ENCODE measurements at places on chromosomes 5 and 9.
A peak's percentile ranks its signal among the peaks of the same experiment; 100 is the strongest.

DNA sequence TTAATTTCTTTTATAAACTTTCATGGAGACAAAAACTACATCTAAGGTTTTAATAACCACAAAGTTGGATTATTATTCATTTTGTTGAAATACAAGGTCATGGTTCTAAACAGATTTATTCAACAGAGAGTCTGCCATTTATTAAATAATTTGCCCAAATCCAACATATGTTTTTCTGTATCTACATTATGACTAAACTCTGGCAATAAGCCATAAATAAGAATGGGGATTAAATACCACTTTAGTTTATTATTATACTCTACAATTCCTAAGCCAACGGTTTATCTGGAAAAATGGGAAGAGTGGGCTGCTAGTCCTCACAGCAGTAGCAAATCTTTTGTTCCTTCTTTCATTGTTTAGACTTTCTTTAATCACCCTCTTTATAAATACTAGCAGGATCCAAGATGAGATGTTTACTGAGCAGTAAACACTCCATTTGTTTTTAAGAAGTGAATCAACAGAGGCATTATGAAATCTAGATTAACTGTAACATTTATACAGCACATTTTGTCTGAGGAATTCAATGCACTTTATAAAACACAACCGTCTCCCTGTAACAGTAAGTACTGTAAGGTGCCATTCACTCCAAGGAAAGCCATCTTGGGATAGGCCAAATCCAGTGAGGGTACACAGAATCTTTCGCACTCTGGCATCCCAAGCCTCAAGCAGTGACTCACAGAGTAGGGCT, 89.7 kb downstream of the DROSHA start:
- no peak for ATAC-seq

GRCh38 chr5:176810687-176811501, 535 bp downstream of the UNC5A start:
- no peak for ATAC-seq

DNA sequence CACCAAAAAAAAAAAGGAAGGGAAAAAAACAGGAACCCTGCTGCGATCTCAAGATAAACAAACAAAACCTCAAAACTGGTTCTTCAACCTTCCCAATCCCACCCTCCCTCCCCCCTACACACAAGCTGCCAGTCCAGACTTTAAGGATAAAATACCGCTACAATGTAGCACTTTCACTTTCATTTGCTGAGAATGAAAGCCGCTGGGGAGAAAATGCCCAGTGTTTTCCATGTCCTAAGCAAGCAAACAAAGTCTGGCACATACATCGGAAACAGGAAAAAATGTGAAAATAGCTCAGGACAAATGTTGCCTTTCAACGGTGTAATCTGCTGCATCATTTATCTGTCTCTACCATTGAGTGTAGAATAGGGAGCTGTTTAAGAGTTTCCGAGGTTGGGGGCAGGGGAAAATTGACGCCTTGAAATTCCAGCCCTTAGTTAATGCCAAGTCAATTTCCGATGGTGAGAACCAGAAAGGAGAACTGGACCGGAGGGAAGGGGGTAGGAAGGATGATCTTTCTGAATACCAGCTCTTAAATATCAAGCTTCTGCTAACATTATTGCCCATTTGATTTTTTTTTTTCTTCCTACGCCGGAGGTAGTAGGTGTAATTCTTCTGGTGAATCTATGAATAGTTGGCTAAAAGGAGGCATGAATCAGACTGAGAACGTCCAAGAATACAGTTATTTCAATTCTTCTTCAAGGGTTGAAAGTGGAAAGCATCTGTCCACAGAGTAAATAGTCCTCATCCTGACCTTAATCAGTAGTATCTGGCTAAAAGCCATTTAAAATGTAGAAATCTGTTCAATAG, 1.2 kb upstream of the ADAMTS6 start:
- ATAC-seq: no peak

GRCh38 chr5:180470361-180470760, 23.8 kb upstream of the CNOT6 start:
- ATAC-seq: no peak

GRCh38 chr9:114038724-114039313, 39.3 kb downstream of the AMBP start:
- ATAC-seq: no peak

DNA sequence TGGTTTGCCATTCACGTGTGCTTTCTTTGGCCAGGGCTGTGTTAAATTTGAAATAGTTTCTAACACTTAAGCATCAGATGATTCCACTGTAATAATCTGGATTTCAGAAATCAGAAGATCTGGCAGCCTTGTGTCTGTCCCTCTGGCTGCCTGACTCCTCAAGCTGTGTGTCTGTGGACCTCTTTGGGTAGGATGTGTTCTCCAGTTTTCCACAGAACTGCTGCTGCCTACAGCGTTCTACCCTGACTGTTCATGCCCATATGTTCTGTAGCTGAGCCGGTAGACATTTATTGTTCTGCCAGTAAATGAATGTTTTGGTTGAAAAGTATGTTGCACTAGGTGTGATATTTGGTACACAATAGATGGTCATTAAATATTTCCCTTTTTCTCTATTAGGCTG, 81.3 kb downstream of the SH3GL2 start:
- ATAC-seq: no peak

DNA sequence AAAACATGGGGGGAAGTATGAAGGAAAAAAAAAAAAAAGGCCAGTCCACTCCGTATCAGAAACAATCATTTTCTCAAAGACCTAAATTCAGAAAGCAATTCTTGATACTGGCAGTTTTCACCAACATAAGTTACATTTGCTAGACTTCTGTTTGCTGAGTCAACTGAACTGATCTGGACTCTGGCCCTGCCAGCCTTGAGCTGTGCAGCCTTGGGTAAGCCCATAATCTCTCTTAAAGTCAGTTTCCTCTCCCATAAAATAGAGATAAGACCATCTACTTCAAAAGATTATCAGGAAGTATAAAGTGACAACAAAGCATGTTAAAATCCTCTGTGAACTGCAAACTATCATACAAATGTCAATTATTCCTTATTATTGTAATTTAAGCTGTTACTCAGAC, 106.8 kb downstream of the MAPKAP1 start:
- no peak for ATAC-seq

DNA sequence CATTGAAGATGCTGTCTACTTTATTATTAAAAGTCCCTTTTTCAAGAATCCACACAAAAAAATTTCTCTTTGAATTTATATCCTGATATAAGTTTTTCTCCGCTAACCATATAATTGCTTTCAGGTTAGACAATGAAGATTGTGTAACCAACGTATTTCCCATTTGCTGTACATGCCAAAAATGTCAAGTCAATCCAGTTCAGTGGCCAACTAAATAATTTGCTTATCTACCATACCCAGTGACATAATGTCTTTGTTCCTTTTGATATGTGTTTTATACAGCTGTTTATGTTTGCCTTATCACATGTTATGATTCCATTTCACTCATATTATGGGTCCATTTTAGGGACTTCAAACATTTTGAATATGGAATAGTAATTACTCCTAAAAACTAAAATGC, 349.9 kb downstream of the EFNA5 start:
- no peak for ATAC-seq

- no peak for ATAC-seq
Observed at GRCh38 chr5:54669285-54669684, 151.7 kb downstream of the SNX18 start.

- ATAC-seq: no peak
Observed at GRCh38 chr9:73402081-73403028, 250.7 kb downstream of the ANXA1 start.

DNA sequence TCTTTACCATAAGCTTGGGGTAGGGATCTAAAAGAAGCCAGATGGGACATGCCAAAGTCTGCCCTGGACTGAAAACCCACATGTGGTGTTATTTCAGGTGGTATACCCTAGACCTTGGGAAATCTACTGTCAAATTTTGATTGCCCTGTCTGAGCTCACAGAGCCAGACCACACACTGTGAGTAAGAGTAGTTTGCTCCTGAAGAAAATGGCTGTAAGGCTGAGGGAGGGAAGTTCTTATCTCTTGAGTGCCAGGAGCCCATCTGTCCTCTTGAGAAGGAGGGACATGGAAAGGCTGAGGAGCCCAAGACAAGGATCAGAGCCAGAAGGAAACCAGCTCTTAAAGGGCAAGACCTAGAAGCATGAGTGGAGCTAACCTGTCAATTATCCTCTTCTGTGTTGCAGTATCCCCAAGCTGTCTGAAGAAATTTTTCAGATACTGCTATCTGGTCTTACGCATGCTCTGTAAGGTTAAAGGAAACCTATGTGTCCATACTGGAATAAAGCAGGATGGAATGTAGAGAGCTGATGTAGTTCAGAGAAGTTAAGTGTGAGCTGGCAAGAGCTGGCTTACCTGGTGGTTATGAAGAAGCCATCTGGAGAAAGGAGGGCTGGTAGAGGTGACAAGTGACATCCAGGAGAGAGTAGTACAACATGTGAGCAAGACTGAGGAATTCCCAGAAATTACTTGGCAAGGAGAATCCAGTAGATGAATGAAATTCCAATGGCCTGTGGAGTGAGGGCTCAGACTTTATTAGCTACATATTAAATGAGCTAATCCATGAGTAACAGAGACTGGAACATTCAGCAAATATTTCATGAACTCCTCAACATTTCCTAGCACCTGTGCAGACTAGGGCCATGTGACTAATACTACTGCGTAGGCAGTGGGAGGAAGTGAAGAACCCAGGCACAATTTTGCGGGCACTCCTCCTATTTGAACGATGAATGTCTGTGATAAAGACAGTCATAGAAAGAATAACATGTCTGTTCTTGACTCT, 389.1 kb upstream of the KIF2A start:
- no peak for ATAC-seq

GRCh38 chr5:177111720-177112394, 21.7 kb upstream of the NSD1 start:
- no peak for ATAC-seq

DNA sequence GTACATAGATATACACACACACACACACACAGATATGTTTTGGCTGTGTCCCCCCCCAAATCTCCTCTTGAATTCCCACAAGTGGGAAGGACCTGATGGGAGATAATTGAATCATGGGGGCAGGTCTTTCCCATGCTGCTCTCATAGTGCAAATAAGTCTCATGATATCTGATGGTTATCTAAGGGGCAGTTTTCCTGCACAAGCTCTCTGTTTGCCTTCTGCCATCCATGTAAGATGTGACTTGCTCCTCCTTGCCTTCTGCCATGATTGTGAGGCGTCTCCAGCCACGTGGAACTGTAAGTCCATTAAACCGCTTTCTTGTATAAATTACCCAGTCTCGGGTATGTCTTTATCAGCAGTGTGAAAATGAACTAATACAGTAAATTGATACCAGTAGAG, 15.9 kb upstream of the ALDOB start:
- no peak for ATAC-seq

GRCh38 chr5:139488260-139488659, 5.7 kb upstream of the STING1 start:
- peak; percentile 57 for ATAC-seq

- ATAC-seq: peak; percentile 91
Observed at GRCh38 chr9:1231998-1232919, 182.1 kb downstream of the DMRT2 start.

GRCh38 chr9:110978516-110978915, 59.8 kb downstream of the LPAR1 start:
- no peak for ATAC-seq

- ATAC-seq: no peak
Observed at GRCh38 chr5:411728-412127, 31.2 kb upstream of the EXOC3 start.

- ATAC-seq: no peak
Observed at GRCh38 chr5:33817301-33817700, 74.5 kb downstream of the ADAMTS12 start.

GRCh38 chr9:122134822-122135528, 24.6 kb downstream of the NDUFA8 start:
- ATAC-seq: no peak

DNA sequence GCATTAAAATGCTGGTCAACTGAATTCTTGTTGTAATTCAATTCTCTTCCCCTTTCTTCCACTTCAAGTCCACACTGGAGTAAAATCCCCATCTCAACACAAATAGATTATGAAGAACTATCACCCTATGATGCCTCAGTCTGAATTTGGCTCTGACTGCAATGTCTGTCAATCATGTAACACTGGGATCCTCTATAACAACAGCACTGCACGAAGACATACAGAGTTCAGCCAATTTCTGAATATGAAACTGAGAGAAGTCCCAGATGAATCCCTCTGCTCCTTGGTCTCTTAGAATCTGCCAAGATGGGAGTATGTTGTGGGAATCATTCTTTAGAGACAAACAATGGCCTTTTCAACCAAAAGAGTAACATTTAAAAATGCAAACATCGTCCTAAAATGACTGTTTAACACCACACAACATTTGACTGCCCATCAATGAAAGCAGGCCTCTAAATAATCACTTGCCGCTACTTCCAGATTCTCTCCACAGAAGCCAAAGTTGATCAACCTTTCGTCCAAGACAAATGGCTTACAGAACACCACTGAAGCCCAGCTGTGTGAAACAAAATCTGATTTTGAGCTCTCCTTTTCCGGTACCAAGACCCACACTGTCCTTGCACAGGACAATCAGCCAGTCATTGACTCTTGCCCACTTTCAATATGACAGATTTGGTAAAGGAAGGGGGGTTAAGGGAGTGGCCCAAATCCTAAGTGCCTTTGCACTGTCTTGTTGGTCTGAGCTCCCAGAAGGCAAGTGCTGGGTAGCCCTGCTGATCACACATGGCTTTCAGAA, 258.0 kb downstream of the EBF1 start:
- ATAC-seq: no peak

DNA sequence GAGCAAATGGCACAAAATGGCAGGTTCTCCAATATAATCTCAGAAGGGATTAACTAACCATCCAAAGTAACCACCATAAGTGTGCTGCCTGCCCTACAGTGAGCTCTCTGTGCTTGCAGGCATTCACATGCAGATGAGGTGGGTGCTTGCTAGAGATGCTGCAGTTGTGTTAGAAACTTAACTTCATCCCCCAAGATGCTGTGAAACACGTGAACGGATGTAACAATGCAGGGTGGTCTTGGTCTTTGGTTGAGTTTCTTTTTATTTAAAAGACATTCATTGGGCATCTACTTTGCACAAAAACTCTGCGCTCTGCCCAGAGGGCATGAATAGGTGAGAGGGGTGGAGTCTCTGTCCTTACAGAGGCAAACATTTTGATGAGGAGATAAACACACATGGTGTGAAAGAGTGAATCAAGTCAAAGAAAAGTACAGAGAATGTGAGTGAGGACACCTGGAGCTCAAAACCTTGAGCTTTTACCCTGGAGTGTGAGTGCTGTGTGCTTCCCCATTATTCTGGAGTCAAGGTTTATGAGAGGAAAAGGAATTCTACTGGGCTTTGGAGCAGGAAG, 143.9 kb upstream of the DAP start:
- no peak for ATAC-seq

GRCh38 chr9:13427587-13427986, 148.1 kb upstream of the MPDZ start:
- no peak for ATAC-seq

GRCh38 chr9:131289301-131290035, at the start of gene PLPP7:
Gene PLPP7, plus strand, starts transcription at chr9:131289723. Its CDS starts 275 bp downstream, at chr9:131289998.
- ATAC-seq: peak; percentile 95

GRCh38 chr5:129111351-129111750, 16.8 kb downstream of the ISOC1 start:
- no peak for ATAC-seq

- no peak for ATAC-seq
Observed at GRCh38 chr5:57626703-57627102, 144.1 kb upstream of the ACTBL2 start.

- ATAC-seq: no peak
Observed at GRCh38 chr9:133632806-133633680, 3.1 kb upstream of the DBH start.
